Left renal cortex interstitium (tissue), 4 donors: ENCODE measurements at places on chromosomes 5 and 9. TPM values are rescaled to one million over a fixed set of nuclear protein-coding genes. Genes with fewer than 3 reads are reported as not detected.

Gene CMBL
- 46.7 TPM for polyA plus RNA-seq

Gene RMI1
- 22.1 TPM for polyA plus RNA-seq

Gene SLIT3
- 57.0 TPM for polyA plus RNA-seq

Gene HTR1A
- not detected for polyA plus RNA-seq

Gene PKD2L2
- not detected for polyA plus RNA-seq

Gene GCNT1
- polyA plus RNA-seq: 4.4 TPM

Gene OMD
- polyA plus RNA-seq: 1.3 TPM

Gene SH3PXD2B
- 31.5 TPM for polyA plus RNA-seq

Gene SCGB3A1
- 1.6 TPM for polyA plus RNA-seq

Gene SHC3
- 2.8 TPM for polyA plus RNA-seq

Gene SVEP1
- 7.0 TPM for polyA plus RNA-seq

Gene NAIP
- polyA plus RNA-seq: 11.5 TPM

Gene PRSS3
- 4.2 TPM for polyA plus RNA-seq

Gene PCDHB12
- polyA plus RNA-seq: 5.5 TPM

Gene PRDM9
- polyA plus RNA-seq: not detected

Gene FAM151B
- 2.2 TPM for polyA plus RNA-seq

Gene SMIM33
- polyA plus RNA-seq: not detected
